ENCODE measurements at places on chromosomes 5 and 9. TPM values are rescaled to one million over a fixed set of nuclear protein-coding genes. Genes with fewer than 3 reads are reported as not detected.

- DNase-seq: peak; percentile 31
These were observed 418.8 kb downstream of the KDM4C start for GRCh38 chr9:7176561-7176960.

DNA sequence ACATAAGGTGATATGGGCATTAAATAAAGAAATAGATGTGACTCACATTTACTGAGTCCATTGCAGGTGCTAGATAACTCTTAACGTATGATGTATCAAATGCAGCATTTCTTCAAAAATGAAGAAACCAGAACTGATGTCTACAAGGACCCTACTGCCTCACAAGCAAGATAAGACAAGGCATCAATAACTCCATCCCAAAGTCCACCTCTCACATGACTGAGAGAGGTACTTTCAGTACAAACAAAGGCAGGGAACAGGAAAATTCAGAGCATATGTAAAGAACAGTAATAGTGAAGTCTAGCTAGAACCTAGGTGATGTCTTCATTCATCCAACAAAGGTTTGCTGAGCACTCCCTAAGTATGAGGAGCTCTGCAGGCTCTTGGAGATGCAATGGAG, 54.7 kb downstream of the KLHL3 start:
- no peak for DNase-seq

- DNase-seq: no peak
These were observed 59.8 kb upstream of the ABCA1 start for GRCh38 chr9:104987743-104988142.

GRCh38 chr5:28344836-28345433, 1306.5 kb upstream of the CDH9 start:
- DNase-seq: no peak

GRCh38 chr5:88515881-88516819, 247.5 kb upstream of the TMEM161B start:
- DNase-seq: peak; percentile 55

Gene HMGXB3
- 31.5 TPM for polyA plus RNA-seq

Gene ROPN1L
- polyA plus RNA-seq: 0.26 TPM

Gene ROR2
- 10.9 TPM for polyA plus RNA-seq

Gene DDX4
- polyA plus RNA-seq: not detected

Gene TSSK1B
- not detected for polyA plus RNA-seq

Gene SLC46A2
- polyA plus RNA-seq: not detected

All from fibroblast of lung (primary cell).